SK-N-SH (cell line): ENCODE measurements at places on chromosomes 6 and 20. TPM values are rescaled to one million over a fixed set of nuclear protein-coding genes. Genes with fewer than 3 reads are reported as not detected.

DNA sequence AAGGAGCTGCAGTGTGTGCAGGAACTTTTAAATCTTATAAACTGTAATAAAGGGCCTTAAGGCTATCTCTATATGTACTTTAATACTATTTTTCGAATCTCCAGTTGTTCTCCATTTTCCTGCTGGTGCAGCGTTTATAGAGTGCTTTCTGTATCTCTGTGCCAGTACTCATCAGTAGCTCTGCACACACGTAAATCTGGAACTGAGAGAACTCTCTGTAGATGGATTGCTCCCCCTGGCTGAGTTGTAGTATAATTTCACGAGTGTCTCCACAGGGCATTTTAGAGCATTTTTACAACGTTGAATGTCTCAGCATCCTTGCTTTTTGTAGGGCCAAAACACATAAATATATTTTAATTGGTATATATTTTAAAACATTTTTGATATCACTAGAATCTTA is 256.5 kb downstream of the TRDN start:
- DNase-seq: peak; percentile 5

DNA sequence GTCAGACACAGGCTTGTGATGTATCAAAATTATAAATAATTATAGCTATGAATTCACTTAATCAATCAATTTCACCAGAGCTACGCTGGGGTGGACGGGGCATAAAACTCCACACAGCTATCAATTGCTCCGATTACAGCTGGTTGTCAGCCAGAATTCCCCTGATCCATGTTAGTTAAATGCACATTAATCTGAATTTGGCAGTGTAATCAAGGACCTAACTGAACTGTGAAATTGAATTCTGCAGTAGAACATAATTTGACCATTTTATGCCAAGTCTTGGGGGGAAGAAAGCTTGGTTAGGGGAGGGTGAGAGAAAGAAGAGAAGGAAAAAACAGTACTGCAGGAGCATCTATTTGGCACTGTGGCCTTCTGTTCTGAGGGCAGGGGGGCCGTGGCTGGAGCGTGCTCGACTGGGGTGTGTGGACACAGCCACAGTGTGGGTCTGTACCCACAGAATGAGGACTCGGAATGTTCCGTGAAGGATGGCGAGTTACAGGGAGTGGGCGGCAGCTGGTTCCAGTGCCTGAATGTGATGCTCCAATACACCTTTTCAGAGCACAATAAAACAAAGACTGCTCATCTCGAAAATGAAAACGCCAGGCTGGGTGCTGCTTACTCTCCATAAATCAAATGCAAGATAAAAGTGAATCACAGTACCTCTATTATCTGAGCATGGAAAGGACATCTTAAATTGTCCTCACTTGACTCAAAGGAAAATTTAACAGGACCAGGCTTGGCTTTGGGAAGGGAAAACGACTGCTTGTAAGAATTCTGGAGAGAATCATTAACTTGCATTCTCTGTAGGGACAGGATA is 59.2 kb downstream of the LAMP5 start:
- peak; percentile 26 for DNase-seq

GRCh38 chr6:110053395-110054240 is 75.5 kb downstream of the GPR6 start:
- peak; percentile 59 for DNase-seq

DNA sequence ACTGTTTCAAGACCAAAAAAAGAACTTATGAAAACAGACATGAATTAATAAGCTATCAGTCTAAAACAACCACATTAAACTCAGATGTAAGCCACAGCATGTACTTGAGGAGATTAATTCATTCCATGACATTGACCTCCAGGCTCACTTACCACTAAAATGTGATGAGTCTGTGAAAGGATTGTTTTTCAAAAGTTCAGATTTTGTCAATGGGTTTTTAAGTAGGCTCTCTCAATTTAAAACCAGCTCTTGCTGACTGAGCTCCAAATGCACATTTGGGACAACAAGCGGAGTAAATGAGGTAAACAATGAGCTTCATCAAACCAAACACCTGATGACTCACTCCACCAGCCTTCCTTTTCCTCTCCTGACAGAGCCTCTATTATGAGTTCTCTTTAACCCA is 197.0 kb downstream of the SIM1 start:
- no peak for DNase-seq

- DNase-seq: no peak
Measured at GRCh38 chr6:113669606-113670005, 187.5 kb upstream of the MARCKS start.

GRCh38 chr6:126267626-126268025 is 72.3 kb upstream of the CENPW start:
- DNase-seq: no peak

DNA sequence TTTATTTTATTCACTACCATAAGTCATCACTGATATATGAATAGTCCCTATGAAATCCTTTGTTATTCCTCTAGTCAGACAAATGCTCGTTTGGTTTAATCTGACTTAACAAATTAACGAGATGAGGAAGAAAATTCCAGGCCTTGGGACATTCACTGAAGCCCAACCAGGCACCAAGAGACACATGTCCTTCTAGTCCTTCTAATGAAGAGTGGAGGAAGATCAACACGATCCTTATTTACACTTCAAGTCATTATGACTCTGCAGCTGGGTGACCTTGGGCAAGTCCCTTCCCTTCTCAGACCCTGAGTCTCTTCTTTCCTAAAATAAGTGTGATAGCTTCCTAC is 117.5 kb downstream of the CEBPB start:
- DNase-seq: no peak

- DNase-seq: no peak
Measured at GRCh38 chr6:40852779-40853373, 186.1 kb downstream of the UNC5CL start.

DNA sequence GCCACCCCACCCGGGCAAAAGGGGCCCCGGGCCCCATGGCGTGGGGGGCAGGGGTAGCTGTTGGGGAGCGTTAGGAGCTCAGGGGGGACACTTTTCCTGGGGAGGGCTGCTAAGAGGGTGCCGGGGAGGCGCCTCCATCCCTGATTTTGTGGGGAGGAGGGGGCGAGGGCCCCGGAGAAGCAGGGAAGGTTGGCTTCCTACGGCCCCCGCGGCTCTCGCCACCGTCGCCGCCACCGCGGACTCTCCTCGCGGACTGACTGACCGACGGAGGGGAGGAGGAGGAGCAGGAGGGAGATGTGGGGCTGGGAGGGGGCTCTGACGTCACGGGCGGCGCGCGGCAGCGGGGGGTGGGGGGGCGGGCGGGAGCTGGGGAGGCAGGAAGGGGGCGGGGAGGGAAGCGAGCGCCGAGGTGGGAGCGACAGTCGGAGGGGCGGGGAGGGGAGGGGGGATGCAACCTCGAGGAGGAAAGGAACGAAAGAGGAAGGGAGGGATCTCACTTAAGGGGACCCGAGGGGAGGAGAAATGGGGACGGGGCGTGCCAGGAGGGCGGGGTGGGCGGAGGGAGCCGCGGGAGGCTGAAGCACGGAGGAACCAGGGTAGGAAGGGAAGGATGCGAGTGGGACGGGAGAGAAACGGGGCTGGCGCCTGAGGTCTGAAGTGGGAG is 5.1 kb downstream of the GABBR1 start:
- peak; percentile 94 for DNase-seq

DNA sequence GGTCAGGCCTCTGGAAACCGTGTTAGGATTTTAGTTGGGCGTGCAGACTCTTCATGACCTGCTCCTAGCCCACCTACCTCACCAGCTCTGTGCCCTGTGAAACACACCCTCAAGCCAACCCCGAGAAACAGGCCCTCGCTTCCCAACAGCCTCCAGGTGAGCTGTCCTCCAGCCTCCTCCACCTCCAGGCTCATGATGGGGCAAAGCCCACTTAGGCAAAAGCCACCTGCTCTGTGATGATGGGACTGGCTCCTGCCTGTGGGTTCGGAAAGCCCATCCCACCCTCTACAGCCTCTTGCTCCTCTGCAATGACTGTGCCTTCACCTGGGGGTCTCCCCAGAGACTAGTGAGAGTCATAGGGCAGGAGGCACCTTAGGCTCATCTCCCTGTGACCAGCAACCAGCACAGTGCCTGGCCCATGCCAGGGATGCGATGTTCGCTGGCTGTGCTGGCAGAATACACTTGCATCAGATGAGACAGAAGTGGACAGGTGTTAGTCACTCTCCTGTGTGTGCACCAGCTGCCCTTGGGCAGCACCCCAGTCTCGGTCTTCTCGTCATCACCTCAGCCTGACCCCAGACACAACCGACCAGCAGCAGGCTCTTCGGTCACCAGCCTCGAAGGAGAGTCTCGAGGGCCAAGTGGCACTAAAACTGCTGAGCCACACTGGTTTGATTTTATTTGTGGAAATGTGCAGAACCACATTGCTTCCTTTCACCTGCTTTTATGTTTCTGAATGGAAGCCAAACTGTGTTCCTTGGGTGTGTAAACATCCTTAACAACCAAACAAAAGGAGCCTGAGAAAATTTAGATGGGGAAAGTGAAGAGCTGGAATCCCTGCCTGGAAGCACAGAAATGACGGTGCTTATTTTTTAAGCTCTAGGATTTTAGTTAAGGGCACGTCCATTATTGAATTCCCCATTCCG is 10.7 kb downstream of the PXDC1 start:
- DNase-seq: no peak

- DNase-seq: peak; percentile 34
Measured at GRCh38 chr20:38889792-38890496, 36.3 kb upstream of the FAM83D start.

Gene C2
- 0.15 and 0.43 TPM in 2 replicates for polyA plus RNA-seq

Gene MRPS18B
- 45.2 and 51.1 TPM in 2 replicates for polyA plus RNA-seq

Gene CST5
- not detected in 2 replicates for polyA plus RNA-seq

Gene CST9L
- not detected in 2 replicates for polyA plus RNA-seq
